ENCODE measurements at places on chromosomes 6 and 20.

DNA sequence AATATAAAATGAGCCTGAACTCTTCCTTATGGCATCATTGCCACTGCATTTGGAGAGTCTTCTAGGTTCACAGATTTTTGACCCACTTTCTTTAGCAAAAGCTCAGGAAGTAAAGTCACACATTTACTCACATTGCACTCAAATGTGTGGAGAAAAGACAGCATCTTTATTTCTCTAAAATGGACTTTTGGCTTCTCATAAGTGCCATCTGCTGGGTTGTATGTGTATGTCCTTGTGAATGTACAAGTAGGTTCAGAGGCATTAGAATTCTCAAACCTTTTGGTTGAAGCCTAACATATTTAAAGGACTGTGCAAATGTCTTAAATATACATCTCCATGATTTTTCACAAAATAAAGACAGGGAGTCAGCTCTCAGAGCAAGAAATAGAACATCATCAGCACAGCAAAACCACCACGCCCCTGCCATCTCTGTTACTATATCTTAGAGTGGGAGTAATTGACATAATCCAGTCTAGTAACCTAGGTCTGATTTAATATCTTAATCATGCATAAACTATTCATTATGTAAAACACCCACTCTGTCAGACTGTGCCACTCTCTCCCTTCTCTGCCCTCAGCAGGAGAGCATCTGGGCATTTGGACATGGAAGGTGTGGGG, 42.2 kb upstream of the SPTLC3 start:
- DNase-seq: peak; percentile 62

- DNase-seq: peak; percentile 51
These were observed 85.0 kb upstream of the PMEPA1 start for GRCh38 chr20:57794600-57795341.

- peak; percentile 24 for DNase-seq
These were observed 73.2 kb downstream of the RSPO3 start for GRCh38 chr6:127191716-127192115.

- DNase-seq: peak; percentile 50
These were observed 15.7 kb upstream of the TGM2 start for GRCh38 chr20:38180781-38181180.

- no peak for DNase-seq
These were observed 8.4 kb upstream of the HLA-DOA start for GRCh38 chr6:33017694-33018353.

- DNase-seq: peak; percentile 41
These were observed 26.2 kb downstream of the SLC16A10 start for GRCh38 chr6:111113336-111114086.

DNA sequence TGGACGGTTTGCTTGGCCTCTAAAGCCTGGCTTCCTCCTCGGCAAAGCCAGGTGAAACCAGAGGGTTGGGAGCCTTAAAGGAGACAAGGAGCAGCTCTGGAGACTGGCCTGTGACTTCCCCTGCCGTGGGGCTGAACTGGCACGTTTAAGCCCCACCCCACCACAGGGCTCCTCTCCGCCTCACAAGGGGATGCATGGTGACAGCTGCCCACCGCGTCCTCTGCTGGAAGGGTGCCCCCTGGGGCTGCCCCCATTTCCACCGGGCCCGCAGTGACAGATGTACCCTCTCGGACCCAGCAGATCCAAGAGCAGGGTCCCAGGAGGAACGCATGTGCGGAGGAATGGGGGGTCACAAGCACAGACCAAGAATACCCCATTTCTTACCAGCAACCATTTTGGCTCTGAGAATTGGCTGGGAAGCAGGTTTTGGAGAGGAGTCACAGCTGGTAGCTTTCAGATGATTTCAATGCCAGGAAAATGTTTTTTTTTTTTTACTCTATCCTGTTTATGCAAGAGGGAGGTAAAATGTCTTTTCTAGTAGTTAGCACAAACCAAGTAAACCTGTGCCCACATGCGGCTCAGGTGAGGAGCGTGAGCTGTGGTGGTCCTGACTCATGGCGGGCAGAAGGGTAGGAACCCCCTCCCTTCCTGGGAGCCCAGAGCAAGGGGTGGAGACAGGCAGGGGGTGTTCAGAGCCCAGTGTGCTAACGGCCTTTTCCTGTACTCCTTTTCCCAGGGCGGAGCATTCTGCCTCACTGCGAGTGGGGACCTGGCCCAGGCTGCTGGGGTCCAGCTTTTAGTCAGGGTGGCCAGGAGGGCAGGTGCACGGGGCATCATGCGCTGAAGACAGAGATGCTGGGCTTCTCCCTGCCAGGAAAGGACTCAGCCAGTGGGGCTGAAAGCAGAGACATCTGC, 33.0 kb downstream of the FRMD1 start:
- no peak for DNase-seq

- DNase-seq: peak; percentile 4
These were observed 136.8 kb downstream of the BFSP1 start for GRCh38 chr20:17394411-17394810.

DNA sequence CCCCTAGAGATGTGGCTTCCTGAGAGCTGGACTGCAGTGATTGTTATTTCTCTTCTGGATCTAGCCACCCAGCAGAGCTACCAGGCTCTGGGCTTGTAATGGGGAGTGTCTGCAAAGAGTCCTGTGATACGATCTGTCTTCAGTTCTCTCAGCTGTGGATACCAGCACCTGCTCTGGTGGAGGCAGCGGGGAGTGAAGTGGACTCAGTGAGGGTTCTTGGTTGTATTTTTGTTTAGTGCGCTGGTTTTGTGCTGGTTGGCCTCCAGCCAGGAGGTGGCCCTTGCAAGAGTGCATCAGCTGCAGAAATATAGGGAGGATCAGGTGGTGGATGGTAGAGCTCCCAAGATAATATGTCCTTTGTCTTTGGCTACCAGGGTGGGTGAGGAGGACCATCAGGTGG, 33.7 kb downstream of the PAX1 start:
- DNase-seq: no peak

DNA sequence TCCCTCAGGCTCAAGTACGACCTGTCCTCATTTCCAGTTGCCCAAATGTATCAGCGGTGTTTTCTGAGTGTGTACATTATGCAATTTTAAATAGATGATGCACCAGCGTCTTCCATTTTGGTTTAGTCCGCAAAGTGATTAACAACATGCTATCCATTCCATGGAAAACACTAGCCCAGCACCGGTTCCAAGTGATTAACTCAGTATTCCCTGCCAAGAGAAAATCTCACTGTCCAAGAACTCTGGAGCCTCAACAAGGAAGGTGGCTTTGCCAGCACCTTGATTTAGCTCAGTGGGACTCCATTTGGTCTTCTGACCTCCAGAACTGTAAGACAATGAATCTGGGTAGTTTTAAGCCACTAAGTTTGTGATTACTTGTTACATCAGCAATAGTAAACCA, 107.2 kb downstream of the FOXC1 start:
- DNase-seq: no peak

DNA sequence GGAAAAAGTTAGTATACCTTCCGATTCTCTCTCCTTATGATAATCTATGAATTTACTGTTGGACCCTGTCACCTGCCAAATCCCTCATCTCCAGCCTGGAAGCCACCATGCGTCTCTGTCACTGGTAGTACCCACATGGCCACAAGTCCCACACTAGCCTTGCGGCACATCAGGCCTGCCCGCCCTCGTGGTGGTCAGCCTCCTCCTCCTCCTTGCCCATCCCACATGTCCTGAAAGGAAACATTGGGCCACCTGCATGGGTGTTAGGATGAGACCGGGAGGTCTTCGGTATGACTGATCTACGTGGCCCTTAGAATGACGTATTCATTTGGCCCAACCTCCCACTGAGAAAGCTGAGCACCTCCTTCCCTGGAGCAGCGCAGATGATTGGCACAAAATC, 37.0 kb upstream of the QKI start:
- DNase-seq: no peak

DNA sequence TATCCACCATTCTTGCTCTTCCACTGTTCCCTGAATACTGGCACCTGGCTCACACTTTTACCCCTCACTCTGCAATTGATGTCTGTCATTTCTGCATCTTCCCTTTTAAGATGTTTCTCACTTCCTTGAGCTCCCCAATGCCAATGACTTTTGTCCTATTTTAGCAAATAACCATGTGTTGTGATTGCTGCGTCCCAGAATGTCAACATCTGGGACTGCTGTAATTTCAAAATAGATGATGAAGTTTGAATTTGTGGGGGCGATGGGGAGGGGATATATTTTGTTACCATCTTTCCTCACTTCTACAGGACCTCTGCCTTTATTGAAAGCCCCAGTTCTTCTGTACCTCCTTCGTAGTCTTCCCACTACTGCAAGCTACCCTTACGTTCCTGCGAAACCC, 40.0 kb upstream of the ADGRF5 start:
- DNase-seq: no peak

- no peak for DNase-seq
These were observed 28.2 kb upstream of the ECI2 start for GRCh38 chr6:4163408-4164116.

DNA sequence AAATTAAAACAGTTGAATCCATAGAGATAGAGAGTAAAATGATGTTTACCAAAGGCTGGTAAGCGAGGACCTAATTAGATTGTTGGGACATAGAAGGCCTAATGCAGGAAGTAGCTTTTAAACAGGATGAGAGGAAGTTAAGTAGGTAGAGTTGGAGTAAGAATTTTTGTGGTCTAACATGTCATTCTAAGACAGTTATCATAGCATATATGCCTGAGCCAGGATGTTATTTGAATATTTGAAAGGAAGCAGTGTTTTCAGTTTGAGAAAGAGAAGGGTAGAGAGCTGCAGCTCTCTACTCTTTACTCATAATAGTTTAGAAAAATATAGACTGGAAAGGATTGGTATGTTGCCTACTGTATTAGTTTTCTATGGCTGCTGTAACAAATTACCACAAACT, 121.6 kb downstream of the MEI4 start:
- DNase-seq: no peak

DNA sequence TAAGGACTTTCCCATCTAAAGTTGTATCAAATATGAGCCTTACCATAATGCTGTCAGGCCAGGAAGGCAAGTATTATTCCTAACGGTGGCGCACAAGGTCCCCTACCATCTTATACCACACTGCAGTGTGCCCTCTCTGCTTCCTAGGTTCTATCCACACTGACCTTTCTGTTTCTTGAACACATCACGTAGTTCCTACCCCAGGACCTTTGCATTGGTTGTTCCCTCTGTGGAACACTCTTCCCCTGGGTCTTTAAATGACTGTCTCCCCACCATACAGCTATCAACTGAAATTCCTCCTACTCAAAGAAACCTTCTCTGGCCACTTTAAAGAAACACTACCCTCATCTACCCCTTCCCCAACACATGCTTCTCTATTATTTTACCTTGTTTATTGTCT, 104.5 kb upstream of the SPACA1 start:
- DNase-seq: no peak

- no peak for DNase-seq
These were observed 41.7 kb upstream of the ZNF831 start for GRCh38 chr20:59121714-59122565.

GRCh38 chr6:31479933-31480535, 17.9 kb upstream of the MICB start:
- DNase-seq: no peak

- DNase-seq: peak; percentile 12
These were observed 962 bp downstream of the DDX27 start for GRCh38 chr20:49219924-49220831.

DNA sequence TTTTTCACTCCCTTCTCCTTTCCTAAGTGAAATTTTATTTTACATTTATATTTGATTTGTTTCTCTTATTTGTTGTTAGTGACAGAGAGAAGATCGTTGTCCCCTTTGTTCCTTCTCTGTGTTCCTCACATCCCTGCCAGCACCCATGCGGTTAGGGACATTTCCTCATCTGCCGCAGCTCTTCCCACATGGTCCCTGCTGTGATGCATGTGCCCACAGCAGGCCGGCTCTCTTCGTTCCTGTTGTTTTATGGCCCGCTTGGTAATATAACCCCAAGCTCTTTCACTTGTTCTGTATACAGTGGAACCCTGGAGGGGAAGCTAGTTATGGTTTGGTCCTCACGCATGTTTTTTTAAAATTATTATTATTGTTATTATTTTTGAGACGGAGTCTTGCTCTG, 23.6 kb downstream of the DTD1 start:
- DNase-seq: no peak

GRCh38 chr20:22807045-22807444, 222.7 kb upstream of the FOXA2 start:
- no peak for DNase-seq

DNA sequence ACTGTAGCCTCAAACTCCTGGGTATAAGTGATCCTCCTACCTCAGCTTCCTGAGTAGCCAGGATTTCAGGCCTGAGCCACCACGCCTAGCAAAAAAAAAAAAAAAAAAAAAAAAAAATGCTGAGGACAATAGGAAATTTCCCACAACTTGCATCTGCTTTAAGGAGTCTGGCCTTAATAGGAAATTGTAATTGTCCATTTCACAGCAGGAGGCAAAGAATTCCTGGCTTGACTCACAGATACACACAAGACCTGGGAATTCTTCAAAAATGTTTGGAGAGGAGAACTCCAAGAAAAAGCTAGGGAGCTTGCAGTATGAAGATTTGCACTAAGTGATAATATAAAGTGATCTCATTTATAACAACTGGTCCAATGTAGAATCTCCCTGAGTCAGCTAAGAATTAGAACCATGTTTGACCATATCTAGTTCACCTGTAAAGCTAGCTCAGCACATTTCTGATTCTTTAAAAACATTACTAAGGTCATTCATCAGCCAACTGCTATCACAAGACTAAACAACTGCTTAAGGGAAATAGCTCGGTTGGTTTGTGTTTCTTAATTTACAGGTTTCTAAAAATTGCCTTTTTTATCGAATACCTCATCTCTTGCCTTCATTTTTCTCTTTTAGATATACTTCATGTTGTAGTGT, 80.2 kb upstream of the SLC2A12 start:
- no peak for DNase-seq

DNA sequence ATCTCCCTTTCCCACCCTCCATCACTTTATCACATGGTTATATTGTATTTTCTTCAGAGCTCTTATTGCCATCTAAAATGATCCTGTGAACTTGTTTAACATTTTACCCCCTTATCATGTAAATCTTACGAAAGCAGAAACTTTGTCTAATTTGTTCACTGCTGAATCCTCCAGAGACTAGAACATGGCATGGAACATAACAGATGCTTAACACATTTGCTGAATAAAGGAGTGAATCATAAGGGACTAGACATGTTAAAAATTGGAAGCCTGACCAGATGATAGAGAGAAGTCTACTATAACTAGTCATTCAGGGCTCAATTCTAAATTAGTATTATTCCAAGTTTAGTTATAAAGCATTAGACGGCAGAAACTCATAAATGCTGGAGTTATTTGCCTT, 73.3 kb downstream of the MAN1A1 start:
- no peak for DNase-seq

DNA sequence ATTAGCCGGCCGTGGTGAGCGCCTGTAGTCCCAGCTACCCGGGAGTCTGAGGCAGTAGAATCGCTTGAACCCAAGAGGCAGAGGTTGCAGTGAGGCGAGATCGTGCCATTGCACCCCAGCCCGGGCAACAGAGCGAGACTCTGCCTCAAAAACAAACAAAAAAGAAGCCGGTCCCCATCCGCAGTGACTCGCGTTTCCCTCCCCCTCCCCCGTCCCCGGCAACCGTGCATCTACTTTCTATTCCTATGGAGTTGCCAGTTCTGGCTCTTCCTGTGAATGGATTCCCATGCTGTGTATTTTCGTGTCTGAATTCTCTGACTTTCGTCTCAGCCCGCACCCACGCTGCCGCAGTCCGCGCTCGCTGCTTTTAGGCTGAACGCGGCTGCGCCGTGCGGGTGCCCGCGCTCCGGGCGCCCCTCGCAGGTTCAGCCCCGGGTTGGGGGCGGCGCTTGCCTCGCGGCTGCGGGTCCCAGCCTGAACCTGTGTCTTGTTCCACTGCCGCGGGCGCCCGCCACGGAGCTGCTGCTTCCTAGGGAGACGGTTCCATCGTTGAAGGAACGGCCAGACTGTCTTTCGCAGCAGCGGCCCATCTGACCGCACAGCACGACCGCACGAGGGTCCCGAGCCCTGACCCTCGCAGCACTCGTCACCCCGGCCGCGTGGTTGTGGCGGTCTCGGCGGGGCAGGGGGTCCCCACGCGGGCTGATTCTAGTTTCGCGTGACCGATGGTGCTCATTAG, 1.1 kb upstream of the MRGBP start:
- DNase-seq: peak; percentile 77

Measured in ELR (cell line).